ENCODE measurements at places on chromosomes 3 and 15.
A peak's percentile ranks its signal among the peaks of the same experiment; 100 is the strongest.

GRCh38 chr3:127544192-127544802 lies 46.2 kb downstream of the TPRA1 start:
- peak; percentile 82 for DNase-seq

DNA sequence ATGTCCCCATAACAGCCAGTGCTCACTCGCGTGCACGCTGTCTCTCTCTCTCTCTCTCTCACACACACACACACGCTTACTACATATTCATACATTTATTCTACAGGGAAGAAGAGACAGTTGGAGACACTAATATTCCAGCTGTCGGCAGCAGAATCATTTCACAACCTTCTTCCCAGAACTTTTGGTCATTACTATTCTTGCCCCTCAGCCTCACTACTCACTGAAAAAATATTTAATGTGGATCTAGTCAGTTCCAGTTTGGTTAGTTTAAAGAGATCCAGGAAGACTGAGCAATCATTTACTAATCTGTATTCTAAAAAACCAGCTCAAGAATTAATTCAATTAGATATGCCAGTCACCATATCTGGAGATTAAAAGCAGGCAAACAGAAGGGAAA lies 394.9 kb downstream of the PTPRG start:
- no peak for DNase-seq

- DNase-seq: peak; percentile 86
Observed at GRCh38 chr3:125374996-125375941, at the start of gene ZNF148. Gene ZNF148 (minus strand): TSS chr3:125375325. CDS start chr3:125313640, 61,685 bp downstream.

GRCh38 chr15:92883163-92883875 lies 16.8 kb upstream of the CHD2 start:
- DNase-seq: no peak

GRCh38 chr15:61396235-61396919 lies 167.3 kb upstream of the RORA start:
- no peak for DNase-seq

GRCh38 chr3:162742159-162742717 lies 1245.6 kb downstream of the OTOL1 start:
- DNase-seq: no peak

- no peak for DNase-seq
Observed at GRCh38 chr3:33060609-33061337, 36.2 kb downstream of the GLB1 start.

- DNase-seq: no peak
Observed at GRCh38 chr15:72585476-72586058, 68.9 kb upstream of the GOLGA6B start.

GRCh38 chr3:32994045-32994444 lies 42.6 kb downstream of the CCR4 start:
- no peak for DNase-seq

DNA sequence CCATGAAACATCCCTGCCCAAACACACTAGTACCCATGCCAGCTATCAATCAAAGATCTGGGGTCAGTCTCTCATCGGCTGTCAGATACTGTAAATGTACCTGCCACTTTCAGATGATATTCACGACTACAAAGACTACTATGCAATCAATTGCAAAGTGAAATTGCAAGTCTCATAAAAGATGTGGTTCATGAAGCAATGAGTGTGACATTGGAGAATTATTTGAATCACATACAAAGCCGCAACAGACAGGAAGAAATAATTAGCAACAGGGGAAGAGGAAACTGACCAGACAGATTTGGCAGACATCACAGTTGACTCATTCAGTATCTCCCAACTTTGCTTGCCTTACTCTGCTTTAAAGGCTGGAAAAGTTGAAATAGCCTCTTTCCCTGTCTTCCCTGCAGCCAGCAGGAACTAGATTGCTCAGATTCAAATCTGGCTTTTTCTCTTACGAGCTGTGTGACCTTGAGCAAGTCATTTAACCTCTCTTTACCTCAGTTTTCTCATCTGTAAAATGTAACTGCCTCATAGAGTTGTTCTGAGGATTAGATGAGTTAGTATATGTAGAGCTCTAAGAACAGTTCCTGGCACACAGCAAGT lies 95.7 kb upstream of the C3orf80 start:
- DNase-seq: peak; percentile 96

GRCh38 chr3:136277634-136278033 lies 27.5 kb downstream of the PCCB start:
- DNase-seq: no peak

- DNase-seq: no peak
Observed at GRCh38 chr3:41216993-41217392, 17.7 kb downstream of the CTNNB1 start.

DNA sequence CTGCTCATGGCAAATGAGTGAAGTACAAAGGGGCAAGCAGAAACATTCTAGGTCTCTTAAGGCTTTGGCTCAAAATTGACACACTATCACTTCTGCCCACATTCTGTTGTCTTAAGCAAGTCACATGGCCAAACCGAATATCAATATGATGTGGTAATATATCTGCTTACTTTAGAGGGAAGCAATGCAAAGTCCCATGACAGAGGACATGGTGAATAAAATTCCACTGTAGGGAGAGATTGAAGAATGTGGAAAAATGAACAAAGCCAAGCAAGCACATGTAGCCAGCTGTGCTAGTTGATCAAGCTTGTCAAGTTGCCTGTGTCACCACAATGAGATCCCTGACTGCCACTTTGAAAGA lies 11.2 kb upstream of the TBC1D5 start:
- no peak for DNase-seq

- DNase-seq: no peak
Observed at GRCh38 chr3:146838221-146838620, 233.1 kb upstream of the PLSCR5 start.

- DNase-seq: no peak
Observed at GRCh38 chr3:45258317-45258716, 32.2 kb upstream of the TMEM158 start.

DNA sequence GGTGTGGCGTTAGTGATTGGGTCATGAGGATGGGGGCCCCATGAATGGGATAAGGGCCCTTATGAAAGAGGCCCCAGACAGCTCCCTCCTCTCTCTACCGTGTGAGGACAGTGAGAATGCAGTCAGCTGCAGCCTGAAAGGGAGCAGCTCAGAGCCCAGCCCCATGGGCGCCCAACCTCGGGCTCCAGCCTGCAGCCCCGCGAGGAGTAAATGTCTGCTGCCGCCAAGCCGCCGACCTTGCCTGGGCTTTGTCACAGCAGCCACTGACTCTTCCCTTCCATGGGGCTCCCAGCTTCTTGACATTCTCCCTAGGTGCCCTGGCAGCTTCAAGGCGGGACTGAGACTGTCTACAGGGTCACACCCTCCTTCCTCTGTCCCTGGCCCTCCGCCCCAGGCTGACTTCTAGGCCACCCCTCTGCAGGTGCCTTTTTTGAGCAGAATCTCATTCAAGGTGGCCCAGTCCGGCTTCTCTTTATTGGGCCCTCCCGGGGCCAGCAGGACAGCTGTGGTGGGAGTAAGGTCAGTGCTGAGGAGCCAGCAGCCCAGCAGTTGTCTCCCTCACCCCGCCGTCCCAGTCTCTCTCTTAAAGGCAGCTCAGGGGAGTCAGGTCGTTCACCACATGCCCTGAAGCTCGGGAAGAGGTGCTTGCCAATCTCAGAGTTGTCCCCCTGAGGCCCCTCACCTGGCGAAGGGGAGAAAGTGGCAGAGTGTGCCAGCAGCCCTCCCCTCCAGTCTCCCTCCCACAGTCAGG lies 18.7 kb upstream of the PRR20G start:
- DNase-seq: no peak

DNA sequence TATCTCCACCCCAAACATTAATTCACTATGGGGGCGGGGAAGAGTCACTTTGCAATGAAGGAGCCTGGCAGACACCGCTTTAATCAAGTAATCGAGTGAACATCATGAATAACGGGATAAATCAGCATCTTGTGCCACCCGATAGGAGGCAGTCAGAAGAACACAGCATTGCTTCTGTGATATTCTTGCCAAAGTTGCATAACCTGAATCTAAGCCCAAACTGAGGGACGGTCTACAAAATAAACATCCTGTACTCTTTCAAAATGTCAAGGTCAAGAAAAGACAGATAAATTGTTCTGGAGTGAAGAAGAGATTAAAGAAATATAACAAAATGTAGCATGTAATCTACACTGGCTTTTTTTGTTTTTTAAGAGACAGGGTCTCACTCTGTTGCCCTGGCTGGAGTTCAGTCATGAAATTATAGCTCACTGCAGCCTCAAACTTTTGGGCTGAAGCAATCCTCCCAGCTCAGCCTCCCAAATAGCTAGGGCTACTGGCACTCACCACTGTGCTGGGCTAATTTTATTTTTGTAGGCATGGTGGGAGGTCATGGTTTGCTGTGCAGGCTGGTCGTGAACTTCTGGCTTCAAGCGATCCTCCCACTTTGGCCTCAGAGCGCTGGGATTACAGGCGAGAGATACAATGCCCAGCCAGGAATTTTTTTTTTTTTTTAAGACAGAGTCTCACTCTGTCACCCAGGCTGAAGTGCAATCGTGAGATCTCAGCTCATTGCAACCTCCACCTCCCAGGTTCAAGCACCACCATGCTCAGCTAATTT lies 20.1 kb upstream of the VWA5B2 start:
- no peak for DNase-seq

DNA sequence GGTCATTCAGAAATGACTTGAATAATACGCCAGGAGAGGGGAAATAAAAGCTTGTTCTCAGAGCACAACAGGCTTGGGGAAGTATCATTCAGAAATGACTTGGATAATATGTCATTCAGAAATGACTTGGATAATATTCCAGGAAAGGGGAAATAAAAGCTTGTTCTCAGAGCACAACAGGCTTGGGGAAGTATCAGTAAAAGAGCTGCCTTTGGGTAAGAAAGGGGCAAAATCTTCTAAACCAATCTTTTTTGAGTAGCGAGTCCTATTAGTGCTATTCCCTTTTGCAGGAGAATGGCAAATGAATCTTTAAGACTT lies 20.9 kb downstream of the GABRR3 start:
- DNase-seq: no peak

DNA sequence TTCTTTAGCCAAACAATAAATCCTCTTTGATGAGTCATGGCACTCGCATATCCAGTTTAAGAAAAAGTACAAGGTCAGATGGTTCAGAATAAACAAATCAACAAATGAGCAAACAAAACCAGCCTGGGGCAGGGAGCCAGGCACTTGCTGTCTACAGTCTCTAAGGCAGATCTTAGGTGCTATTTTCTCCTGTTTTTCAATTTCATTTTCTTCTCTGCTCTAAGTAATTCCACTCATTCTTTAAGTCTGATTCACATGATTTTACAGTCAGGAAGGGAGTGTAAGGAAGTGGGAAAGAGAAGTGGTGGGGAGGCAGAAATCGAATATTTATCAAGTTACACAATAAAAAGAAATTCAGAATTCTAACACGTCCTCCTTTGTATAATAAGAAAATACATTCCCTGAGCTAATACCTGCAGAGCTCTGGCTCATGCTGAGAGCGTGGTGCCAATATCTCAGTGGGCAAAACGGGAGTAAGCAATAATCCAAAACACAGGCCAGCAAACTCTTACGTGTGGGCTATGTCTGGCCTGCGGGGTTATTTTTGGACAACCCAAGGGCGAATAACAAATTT lies 298.6 kb downstream of the ADAMTS17 start:
- DNase-seq: peak; percentile 43

DNA sequence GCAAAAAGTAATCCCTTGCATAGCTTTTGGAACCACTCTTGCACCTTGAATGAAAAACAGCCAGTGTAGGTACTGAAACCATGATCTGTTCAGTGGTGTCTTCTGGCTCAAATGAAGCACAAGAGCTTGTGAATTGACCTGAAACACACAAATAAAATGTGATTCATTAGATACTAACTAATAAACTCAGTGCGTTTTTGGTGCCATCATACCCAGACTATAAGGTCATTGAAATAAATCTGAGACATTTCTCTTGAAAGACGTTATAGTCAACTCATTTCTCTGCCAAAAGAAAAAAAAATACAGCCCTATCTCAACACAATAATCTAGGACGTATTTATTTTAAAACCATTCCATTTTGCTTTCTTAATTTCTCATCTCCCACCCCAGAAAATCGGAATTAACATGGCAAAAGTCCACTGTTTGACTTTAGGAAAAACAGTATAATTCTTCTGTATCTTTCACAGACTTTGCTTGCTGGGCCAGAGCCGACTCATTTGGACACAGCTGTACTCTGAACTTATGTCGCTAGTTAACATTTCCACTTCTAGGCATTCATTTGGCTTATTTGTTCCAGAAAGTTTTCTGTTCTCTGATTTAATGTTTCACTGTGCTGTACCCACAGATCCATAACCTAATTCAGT lies 284.9 kb upstream of the TBL1XR1 start:
- no peak for DNase-seq

DNA sequence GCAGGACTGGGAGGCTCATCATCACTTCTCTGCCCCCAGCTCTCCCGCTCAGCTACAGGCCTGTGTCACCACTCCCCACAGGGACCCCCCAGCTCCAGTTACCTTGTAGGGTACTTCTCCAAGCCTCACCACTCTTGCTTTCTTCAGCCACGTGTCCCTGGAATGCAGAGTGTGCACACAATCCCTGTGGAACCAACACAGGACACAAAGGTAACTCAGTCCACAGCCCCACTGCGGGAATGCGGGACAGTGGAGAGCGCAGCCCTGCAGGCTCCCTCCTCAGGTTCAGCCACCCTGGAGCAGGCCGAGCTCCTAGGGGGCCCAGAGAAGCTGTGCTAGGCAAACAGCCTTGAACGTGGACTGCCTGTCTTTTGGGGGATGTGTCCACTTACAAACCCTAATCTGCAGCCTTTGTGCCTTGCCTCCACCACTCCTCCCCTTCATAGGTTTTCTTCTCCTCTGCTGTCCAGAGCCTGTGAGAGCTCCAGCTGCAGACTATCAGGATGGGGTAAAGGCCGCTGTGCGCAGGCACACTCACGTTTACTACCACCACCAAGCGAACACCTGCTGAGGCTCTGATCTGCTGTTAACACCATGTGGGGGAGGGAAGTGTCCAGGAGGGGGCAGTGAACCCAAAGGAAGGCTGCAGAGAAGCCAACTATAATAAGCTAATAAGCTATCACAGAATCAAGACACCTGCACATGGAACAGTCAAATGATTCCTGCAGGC lies 26.0 kb downstream of the XPC start:
- DNase-seq: no peak

- DNase-seq: no peak
Observed at GRCh38 chr3:154275965-154276364, 48.3 kb downstream of the DHX36 start.

DNA sequence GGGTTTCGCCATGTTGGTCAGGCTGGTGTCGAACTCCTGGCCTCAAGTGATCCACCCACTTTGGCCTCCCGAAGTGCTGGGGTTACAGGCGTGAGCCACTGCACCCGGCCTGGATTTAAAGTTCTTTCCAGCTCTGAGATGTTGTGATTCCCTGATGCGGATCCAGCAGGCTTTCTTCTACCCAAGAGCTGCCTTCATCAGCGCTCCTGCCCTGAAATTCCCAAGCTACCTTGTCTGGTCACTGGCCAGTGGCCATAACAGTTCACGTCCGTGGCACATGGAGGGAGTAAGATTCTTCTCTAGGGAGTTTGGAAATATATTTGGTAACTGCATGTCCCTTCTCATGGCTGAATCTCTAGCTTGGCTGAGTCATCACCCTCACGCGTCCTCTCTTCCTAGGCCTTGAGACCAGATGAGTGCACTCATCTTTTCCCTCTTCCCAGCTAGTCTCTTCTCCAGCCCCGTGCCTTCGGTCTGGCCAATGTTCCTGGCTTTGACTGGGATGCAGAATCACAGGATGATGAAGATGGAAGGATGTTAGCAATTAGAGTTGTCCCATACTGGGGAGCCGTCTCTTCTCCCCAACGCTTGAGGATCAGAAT lies 29.8 kb upstream of the APOD start:
- DNase-seq: no peak
